ENCODE measurements at places on chromosomes 16 and 17.

DNA sequence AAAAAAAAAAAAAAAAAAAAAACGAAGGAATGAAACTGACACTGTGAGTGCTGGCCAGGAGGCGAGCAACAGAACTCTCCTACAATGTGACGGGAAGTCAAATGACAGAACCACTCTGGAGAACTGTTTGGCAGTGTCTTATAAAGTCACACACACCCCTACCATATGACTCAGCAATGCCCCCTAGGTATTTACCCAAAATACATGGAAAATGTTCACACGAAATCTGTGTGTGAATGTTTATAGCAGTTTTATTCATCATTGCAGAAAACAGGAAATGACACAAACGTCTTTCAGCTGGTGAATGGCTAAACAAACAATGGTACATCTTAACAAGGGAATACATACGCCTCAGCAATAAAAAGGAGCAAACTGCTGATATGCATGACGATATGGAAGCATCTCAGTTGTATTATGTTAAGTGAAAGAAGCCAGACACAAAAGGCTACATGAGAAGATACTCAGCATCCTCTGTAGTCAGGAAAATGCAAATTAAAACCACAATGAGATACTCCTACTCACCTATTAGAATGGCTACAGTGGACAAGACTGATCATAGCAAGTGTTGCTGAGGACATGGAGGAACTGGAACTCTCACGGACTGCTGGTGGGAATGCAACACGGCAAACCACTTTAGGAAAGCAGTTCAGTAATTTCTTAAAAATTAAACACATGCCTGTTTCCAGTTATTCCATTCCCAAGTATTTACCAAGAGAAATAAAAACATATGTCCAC lies 74.7 kb downstream of the TBC1D16 start:
- DNase-seq, result no peak

DNA sequence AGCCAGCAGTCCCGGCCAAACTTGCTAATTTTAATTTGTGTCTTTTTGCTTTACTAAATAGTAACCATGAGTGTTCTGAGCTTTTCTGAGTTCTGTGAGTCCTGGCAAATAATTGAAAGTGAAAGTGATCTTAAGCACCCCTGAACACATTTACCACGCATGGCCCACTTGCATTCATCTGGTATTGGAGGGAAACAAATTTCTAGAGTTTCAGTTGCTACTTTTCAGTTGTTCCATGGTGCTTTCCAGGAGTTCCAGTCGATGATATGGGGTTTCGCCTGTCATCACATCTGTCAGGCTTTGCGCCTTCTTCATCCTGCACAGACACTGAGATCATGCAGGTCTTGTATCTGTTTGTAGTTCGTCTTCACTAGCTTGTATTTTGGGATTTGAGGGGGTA lies 44.1 kb downstream of the CRLF3 start:
- no peak for DNase-seq

DNA sequence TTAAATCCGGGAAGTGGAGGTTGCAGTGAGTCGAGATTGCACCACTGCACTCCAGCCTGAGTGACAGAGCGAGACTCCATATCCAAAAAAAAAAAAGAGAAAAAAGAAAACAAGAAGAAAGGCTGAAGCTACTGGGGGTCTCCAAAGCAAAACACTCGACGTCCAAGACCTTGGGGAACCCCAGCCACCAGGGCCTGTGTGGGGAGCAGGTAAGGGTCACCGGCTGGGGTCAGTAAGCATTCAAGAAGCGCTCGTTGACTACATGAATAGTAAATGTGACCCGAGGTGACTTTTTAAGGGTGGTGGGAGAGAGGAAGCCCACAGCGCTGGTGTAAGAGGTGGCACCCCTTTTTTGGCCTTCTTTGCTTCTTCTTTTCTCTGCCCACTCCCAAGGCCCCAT lies 49.5 kb downstream of the PECAM1 start:
- DNase-seq, result no peak

- DNase-seq, result no peak
Measured at GRCh38 chr16:26475596-26475995, 591.1 kb upstream of the C16orf82 start.

DNA sequence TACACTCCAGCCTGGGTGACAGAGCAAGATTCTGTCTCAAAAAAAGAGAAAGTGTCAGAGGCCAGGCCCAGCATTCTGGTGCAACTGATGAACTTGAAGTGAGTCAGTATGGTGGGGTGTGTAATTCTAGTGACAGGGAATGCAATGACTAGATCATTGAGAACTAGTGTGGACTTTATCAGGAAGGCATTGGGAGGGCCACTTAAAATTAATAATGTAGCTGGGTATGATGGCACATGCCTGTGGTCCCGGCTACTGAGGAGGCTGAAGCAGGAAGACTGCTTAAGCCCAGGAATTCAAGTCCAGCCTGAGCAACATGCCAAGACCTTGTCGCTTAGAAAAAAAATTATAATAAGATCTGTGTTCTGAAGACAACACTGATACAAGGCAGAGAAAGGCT lies 90.8 kb downstream of the STX8 start:
- no peak for DNase-seq

GRCh38 chr17:57051886-57052361 lies 33.1 kb upstream of the AKAP1 start:
- no peak for DNase-seq

GRCh38 chr17:79838522-79839274 lies 542 bp downstream of the CBX4 start:
- peak; percentile 48 for DNase-seq

- no peak for DNase-seq
Measured at GRCh38 chr16:68715471-68715870, 21.6 kb upstream of the CDH1 start.

DNA sequence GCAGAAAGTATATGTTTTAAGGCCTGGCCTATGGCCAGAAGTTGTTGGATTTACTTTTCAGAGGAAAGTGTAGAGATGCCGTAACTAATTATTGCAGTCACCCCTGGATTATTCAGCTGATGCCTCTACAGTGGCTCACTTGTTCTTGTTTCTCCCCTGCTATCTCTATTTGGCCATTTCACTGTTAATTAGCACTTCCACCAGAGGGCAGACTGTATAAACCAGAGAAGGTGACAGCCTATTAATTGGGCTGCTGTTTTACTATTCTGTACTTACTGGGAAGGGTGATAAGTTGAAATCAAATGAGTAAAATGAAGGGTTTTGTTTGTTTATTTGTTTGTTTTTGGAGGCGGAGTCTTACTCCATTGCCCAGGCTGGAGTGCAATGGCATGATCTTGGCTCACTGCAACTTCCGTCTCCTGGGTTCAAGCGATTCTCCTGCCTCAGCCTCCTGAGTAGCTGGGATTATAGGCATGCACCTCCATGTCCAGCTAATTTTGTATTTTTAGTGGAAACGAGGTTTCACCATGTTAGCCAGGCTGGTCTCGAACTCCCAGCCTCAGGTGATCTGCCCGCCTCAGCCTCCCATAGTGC lies 66.0 kb downstream of the CDK12 start:
- DNase-seq, result peak; percentile 14

DNA sequence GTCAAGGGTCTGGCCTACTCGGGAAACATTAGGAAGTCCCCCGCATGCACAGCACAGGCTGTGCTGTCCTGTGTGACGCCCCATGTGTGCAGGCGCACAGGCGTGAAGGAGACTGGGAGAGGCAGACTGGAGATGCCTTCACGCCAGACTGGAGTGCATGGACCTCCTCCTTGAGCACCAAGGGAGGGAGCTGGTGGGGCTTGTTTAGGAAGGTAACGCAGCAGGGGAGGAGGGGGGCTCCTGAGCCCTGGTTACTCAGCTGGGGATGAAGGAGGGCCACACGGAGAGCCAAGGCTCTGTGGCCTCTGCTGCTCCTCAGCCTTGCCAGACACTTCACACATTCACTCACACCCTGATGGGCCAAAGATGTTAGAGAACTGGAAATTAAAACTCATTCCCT lies 7.7 kb downstream of the HSDL1 start:
- DNase-seq, result no peak

DNA sequence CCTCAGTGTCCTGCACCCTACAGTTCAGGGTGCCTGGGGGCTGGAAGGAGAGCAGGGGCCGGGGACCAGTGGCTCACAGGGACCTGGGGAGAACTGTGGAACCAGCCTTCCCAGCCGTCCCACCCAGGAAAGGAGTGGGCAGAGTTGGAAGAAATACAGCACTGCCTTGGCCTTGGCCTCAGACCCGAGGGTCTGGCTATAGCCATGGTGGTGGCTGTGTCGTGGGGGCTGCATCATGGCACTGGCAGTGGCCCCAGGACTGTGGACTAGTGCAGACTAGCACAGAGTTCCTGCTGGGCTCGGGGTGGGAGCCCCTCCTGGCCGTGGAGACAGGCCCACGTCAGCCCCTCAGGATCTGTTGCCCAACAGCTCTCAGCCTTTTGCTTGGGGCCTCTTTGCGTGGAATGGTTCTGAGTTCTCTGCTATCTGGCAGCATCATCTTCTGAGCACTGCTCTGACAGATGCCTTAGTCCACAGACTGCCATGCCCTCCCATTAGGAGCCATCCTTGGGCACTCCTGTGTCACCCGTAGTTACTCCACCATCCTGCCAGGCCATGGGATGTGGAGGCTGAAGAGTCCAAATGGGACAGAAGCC lies 12.6 kb upstream of the DNASE1 start:
- no peak for DNase-seq

DNA sequence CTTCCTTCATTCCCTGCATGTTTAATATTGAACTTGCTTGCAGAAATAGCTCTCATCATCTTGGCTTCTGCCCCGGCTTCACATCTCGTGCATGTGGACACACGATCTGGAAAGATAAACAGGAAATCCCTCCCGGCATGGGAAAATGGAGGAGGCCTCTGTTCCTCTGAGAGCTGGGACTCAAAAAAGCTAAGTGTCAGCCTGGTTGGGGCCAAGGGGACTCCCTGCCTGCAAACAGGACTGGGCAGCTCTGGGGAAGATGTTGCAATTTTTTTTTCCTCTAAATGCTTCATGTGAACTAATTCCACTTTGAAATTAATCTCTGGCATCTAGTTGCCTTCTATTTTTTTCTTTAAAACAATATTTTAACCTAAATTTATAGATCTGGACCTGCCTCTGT lies 24.8 kb downstream of the ITPRIPL2 start:
- DNase-seq, result no peak

DNA sequence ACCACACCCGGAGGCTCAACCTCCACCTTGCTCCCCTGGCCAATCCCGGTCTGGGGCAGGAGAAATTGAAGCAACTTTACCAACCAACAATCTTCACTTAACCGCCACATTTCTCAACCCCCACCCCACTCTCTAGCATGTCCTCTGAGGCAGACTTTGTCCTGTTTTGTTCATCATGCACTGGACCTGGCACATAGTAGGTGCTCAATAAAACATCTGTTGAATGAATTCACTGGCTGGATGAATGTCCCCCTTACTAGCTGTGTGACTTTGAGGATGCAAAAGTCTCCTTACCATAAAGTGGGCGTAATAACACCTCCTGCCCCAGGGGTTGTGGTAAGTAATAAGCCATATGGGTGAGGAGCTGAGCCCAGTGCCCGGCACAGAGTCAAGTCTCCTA lies 5.8 kb downstream of the SPPL2C start:
- no peak for DNase-seq
